ENCODE measurements at places on chromosomes 1 and 21.

GRCh38 chr1:244896550-244896949 lies 32.2 kb upstream of the HNRNPU start:
- DNase-seq, result no peak

GRCh38 chr1:57530206-57530910 lies 106.5 kb upstream of the DAB1 start:
- no peak for DNase-seq

DNA sequence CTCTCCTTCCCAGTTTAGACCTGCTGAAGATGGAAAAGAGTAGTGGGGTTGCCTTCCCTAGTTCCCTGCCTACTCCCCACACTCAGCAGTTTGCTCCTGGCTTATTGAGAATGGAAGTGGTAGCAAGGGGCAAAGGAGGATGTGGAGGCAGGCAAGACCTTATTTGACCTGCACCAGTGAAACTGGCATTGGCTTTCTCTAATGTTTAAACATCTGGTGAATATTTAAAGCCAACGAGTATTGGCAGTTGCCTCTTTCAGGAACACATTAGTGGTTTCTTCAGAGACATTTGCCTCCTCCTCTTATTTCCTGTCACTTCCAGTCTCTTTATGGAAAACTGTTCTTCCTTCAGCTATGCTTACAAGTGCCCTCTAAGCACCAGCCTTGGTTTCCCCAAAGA lies 62.4 kb upstream of the VAV3 start:
- DNase-seq, result no peak

GRCh38 chr21:8997011-8997440 lies 1524.4 kb upstream of the TPTE start:
- no peak for DNase-seq

GRCh38 chr1:221543529-221544120 lies 198.3 kb downstream of the DUSP10 start:
- no peak for DNase-seq

Data from C1 segment of cervical spinal cord (tissue), 14 donors.